Astrocyte (in vitro differentiated cells and primary cell): ENCODE measurements at places on chromosomes 1 and 21. TPM values are rescaled to one million over a fixed set of nuclear protein-coding genes. Genes with fewer than 3 reads are reported as not detected.

Gene OR14K1
- total RNA-seq, result not detected in 2 replicates

Gene ASB17
- not detected in 2 replicates for total RNA-seq

Gene LEMD1
- 2.5 and 3.1 TPM in 2 replicates for total RNA-seq

Gene HMGCS2
- total RNA-seq, result not detected in 2 replicates

Gene C1orf141
- not detected in 2 replicates for total RNA-seq

Gene PLEKHA6
- 1.5 and 2.7 TPM in 2 replicates for total RNA-seq

Gene RIPPLY3
- not detected in 2 replicates for total RNA-seq

- no peak for DNase-seq
- peaks cover 6% of the 10 kb centered on the region for H3K4me1 ChIP-seq
- no peak overlapping the region for H3K27ac ChIP-seq
- H3K4me3 ChIP-seq, result no peak overlapping the region
- H3K36me3 ChIP-seq, result no peaks in the 10 kb centered on the region
Observed at GRCh38 chr1:66356605-66357004, 177.3 kb upstream of the SGIP1 start.

GRCh38 chr1:94228640-94229375, 8.6 kb downstream of the ARHGAP29 start:
- peaks cover 4% of the 10 kb centered on the region for H3K36me3 ChIP-seq
- no peaks in the 10 kb centered on the region for H3K27me3 ChIP-seq
- H3K4me1 ChIP-seq, result peaks cover 9% of the 10 kb centered on the region
- DNase-seq, result no peak

- peaks cover 2% of the 10 kb centered on the region for H3K27me3 ChIP-seq
- H3K4me1 ChIP-seq, result no peaks in the 10 kb centered on the region
- no peak overlapping the region for H3K27ac ChIP-seq
- no peaks in the 10 kb centered on the region for H3K36me3 ChIP-seq
- no peak for DNase-seq
Observed at GRCh38 chr1:18118078-18118477, 10.5 kb downstream of the IGSF21 start.

- peaks cover 6% of the 10 kb centered on the region for H3K27me3 ChIP-seq
- no peak for DNase-seq
- H3K27ac ChIP-seq, result no peak overlapping the region
- no peaks in the 10 kb centered on the region for H3K4me1 ChIP-seq
- H3K4me3 ChIP-seq, result no peak overlapping the region
Observed at GRCh38 chr21:42176859-42177258, 42.1 kb upstream of the ABCG1 start.

DNA sequence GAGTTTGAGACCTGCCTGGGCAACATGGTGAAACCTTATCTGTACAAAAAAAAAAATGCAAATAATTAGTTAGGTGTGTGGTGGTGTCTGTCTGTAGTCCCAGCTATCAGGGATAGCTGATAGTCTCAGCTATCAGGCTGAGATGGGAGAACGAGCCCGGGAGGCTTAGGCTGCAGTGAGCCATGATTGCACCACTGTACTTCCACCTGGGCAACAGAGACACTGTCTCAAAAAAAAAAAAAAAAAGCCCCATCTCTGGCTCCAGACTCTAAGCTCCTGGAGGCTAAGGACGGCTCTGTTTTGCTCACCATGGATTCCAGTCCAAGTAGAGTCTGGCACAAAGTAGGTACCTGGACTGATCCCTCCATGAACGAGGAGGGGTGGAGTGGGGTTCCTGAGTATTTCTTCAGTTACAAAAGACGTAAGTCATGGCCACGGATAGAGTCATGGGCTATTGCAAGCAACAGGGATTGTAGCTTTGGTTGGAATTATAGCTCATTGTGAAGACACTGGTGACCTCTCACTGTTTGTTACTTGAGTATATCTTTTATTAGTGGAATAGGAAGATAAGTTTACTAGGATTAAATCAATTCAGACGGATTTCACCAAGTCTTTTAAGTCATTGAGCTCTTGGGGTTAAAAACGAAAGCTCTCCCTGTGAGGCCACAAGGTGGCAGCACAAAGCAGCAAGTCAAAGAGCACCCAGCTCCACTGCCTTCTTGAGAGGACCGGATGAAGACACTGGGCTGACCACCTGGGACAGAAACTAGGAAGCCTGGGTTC, 35.6 kb upstream of the TMEM61 start:
- H3K27ac ChIP-seq, result no peak overlapping the region
- peak; percentile 53 for DNase-seq
- no peaks in the 10 kb centered on the region for H3K4me1 ChIP-seq
- no peak overlapping the region for H3K4me3 ChIP-seq
- no peaks in the 10 kb centered on the region for H3K27me3 ChIP-seq
- no peaks in the 10 kb centered on the region for H3K36me3 ChIP-seq

DNA sequence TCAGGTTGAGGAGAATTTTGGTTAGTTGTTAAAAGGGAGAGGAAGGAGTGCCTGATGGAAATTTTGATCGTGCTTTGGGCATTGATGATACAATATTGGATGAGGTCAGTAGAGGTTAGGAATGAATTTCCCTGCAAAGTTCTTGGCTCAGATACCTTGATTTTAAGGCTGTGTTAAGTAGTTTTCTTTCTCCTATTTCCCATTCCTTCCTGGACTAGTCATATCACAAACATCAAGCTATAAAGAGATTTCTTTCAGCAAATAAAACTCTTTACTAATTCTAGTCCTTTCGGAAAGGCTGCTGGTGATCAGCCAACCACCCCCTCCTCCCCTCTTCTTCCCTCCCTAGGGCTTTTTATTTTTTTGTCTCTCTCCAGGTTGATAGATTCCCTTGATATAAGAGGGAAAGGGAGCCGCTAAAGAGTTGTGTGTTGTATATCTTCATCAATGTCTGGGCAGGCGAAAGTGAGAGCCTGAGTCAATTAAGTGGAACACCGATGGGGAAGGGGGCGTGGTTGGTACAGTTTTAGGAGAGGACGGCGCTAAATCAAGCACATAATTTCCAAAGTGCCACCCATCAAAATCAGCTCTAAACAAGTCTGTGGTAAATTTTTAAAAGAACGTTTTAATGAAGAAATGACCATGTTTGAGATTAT, 100.1 kb upstream of the PLXNA2 start:
- H3K27me3 ChIP-seq, result no peaks in the 10 kb centered on the region
- H3K4me1 ChIP-seq, result no peaks in the 10 kb centered on the region
- H3K27ac ChIP-seq, result no peak overlapping the region
- no peak overlapping the region for H3K4me3 ChIP-seq
- H3K36me3 ChIP-seq, result no peaks in the 10 kb centered on the region

DNA sequence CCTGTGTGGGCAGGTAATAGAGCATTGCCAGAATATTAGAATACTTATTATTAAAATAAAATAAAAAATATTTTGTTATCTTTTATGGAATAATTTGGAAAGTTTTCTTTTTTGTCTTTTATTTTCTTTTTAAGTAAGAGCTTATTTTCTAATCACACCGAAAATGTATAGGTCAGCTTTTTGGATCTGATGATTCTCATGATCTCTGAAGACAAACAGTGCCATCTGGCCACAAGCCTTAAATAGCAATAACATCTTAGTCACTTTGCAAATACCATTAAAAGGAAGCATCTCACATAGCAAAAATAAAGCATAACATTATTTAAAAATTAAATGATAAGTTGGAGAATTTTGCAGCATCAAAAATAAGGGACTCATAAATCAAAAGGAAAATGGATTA, 213.8 kb downstream of the PLA2G4A start:
- no peaks in the 10 kb centered on the region for H3K36me3 ChIP-seq
- no peak overlapping the region for H3K27ac ChIP-seq
- H3K27me3 ChIP-seq, result no peaks in the 10 kb centered on the region
- no peak overlapping the region for H3K4me3 ChIP-seq
- DNase-seq, result no peak

- DNase-seq, result no peak
- H3K4me3 ChIP-seq, result no peak overlapping the region
- H3K36me3 ChIP-seq, result no peaks in the 10 kb centered on the region
- H3K27me3 ChIP-seq, result peaks cover 3% of the 10 kb centered on the region
- H3K4me1 ChIP-seq, result peaks cover 10% of the 10 kb centered on the region
Observed at GRCh38 chr1:226051365-226051764, 11.2 kb upstream of the H3-3A start.

DNA sequence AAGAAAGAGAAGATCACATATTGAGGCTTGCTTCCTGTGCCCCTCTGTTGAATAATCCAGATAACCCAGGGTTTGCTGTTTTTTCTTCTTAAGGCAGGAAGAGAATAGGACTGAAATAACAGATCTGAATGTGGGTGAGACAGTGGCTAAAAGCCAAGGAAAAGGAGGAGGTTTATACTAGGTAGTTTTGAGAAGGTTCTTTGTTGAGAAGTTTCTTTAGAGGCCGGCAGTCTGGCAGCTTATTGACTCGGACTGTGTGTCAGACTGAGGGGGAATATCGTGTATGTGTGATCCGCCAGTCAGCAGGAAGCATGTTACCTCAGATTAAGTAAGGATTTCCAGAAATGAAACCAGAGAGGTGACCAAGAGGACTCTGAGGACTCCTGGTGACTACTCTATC, 119.8 kb downstream of the PLA2G4A start:
- peak; percentile 34 for DNase-seq
- peaks cover 4% of the 10 kb centered on the region for H3K4me1 ChIP-seq
- no peaks in the 10 kb centered on the region for H3K36me3 ChIP-seq
- H3K27ac ChIP-seq, result peak overlapping the region; percentile 28
- no peak overlapping the region for H3K4me3 ChIP-seq

DNA sequence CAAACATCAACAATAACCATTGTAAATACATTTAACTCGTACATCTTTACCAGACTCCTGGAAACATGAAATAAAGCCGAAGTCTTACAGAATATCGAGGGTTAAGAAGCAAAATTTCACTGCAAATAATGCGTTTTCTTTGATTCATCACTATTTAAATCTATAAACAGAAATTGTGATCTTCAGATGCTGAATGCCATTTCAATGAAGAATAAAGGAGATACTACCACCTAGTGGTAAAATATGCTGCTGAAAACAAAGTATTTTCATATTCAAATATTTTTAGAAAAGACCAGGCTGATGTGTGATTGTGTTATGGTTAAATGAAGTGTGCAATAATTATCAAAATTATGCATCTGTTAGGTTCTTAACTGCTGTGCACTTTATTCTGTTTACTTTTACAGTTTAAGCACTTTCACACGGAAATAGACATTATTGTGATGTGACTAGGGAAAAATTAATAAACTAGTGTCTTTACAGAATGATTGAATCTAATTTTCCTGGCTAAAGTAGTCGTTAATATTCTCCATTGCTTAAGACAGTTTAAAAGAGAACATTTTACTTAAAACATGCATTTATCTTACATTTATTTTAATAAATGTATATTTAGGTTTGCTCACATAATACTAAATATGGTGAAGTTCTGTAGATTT, 1093.1 kb downstream of the MRPL39 start:
- no peak overlapping the region for H3K4me3 ChIP-seq
- no peaks in the 10 kb centered on the region for H3K36me3 ChIP-seq
- DNase-seq, result no peak
- no peaks in the 10 kb centered on the region for H3K27me3 ChIP-seq
- no peaks in the 10 kb centered on the region for H3K4me1 ChIP-seq

- DNase-seq, result no peak
- no peak overlapping the region for H3K27ac ChIP-seq
- no peaks in the 10 kb centered on the region for H3K36me3 ChIP-seq
- H3K4me1 ChIP-seq, result no peaks in the 10 kb centered on the region
Observed at GRCh38 chr21:19198801-19199200, 795.2 kb upstream of the TMPRSS15 start.

GRCh38 chr1:38041936-38042834, 4.4 kb downstream of the POU3F1 start:
- peaks cover 35% of the 10 kb centered on the region for H3K27me3 ChIP-seq
- peaks cover 15% of the 10 kb centered on the region for H3K4me1 ChIP-seq
- H3K36me3 ChIP-seq, result no peaks in the 10 kb centered on the region

DNA sequence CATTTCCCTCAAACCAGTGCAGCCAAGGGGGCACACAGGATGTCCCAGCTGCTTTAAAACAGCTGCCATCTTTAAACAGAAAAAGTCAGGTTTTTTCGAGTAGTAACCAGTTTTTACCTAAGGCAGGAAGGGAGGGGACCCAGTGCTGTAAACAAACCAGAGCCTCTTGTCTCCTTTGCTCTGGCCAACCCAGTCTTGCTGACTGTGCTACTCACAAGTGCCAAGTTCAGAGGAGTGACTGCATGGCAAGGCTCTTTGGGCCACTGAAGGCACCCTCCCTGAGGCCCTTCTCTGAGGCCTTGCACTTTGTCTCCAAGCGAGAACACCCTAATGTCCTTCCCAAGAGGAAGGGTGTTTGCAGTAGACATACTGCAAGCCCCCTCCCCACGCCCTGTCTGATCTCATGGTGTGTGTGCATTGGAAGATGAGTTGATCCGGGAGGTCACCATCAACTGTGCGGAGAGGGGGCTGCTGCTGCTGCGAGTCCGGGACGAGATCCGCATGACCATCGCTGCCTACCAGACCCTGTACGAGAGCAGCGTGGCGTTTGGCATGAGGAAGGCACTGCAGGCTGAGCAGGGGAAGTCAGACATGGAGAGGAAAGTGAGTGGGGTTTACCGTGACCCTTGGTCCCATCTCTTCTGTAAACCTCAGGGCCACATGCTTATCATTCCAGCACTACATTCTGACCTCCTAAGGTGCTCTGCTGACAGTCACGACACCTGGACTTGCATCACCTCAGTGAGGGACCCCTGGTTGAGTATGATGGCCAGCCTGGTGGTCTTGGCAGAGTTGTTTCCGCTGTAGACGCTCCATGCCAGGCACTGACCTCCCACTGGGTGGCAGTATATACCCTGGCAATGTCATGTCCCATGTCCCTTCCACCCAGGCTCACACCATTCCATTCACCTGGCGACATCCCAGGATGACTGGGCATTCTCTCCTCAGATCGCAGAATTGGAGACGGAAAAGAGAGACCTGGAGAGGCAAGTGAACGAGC, 4.7 kb downstream of the DNALI1 start:
- no peak overlapping the region for H3K27ac ChIP-seq
- no peaks in the 10 kb centered on the region for H3K27me3 ChIP-seq
- H3K4me1 ChIP-seq, result peaks cover 10% of the 10 kb centered on the region
- H3K4me3 ChIP-seq, result no peak overlapping the region

DNA sequence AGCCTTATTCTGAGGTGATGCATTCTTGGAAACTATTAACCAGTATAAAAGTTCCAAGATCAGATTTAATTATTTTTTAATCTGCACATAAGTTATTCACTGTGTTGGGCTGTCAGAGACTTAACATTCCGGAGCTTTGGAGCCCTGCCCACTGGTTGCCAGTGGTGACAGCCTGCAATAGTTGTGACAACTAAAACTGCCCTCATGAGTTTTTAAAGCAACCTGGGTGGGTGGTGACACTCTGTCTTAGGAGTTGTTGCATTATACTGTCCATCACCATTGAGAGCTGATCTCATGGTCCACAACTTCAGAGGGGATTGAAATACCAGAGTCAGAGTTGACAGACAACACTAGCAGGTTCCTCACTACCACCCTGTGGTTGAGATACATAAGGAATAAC, 653.9 kb upstream of the USP24 start:
- H3K27me3 ChIP-seq, result no peaks in the 10 kb centered on the region
- H3K4me3 ChIP-seq, result no peak overlapping the region
- H3K4me1 ChIP-seq, result no peaks in the 10 kb centered on the region
- no peaks in the 10 kb centered on the region for H3K36me3 ChIP-seq
